ENCODE measurements at places on chromosomes 4 and X.

DNA sequence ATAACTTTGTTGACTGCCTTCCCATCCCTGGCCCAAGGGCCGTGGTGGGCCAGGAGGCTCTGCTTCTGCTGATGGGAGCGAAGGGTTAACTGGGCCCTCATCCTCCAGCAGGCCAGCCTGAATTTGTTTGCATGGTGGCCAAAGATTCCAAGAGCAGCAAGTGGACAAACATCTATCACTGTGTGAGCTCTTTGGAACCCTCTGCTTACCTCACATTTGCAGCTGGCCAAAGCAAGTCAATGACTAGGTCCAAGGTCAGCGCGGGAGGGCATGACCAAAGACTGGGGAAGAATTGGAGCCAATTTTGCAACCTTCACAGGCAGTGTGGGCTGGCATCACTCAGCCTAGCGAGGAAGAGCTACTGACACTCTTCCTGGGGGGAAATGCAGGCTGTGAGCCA lies 67.8 kb upstream of the ATP6AP2 start:
- no peak for DNase-seq

DNA sequence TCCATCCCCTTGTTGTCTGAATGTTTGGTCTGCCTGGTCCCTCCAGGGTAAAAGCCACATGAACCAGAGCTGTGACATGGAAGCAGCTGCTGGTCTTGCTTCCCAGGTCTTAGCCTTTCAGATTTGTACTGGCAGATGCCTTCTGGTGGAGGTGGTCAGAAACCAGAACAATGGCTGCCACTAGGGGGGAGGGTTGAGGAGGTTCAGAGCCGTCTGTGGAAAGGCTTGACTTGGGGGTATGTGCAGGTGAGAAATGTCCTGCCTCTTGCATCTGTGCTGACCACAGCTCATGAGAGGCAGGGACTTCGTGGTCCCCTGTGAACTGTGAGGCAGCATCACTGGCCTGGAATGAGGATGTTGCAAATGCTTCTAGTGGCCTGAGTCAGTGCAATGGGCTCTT lies 144.2 kb upstream of the WDR1 start:
- DNase-seq: no peak

GRCh38 chr4:28665306-28665705 lies 1804.7 kb downstream of the STIM2 start:
- no peak for DNase-seq

DNA sequence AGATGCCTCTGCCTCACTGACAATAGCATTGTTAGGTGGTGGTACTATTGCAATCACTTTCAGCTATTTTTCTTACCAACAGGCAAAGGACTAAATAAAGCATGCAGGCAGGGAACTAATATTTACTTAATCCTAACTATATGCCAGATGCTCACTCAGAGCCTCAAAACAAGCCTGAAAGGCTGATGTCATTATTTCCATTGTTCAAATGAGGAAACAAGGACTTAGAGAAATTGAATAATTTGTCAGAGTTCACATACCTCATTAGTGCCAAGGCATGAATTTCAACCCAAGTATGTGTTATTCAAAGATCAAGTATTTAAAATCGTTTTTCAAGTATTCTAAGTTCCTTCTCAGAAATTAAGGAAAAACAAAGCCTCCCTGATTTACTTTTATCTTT lies 374.9 kb upstream of the TECRL start:
- no peak for DNase-seq

DNA sequence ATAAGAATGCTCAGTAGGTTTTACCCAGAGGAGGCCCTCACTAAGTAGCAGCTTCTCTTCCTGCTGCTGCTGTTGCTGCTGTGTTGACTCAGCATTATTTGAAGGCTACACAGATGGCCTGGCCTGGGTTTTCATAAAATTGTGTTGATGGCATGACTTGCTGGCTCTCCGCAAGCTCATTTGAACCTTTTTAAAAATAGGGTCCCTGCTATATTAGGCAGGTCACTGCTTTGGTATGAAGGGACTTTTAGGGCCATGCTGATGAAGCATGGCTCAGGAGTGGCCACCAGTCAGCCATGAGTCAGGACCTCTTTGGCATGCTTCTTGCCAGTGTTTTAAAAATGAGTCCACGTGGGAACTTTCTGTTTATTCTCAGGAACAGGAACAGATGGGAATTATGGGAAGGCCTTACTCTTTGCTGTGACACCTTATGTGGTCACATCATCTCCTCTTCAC lies 128.7 kb downstream of the MID1IP1 start:
- no peak for DNase-seq

- DNase-seq: no peak
Measured at GRCh38 chr4:8559524-8560264, 20.5 kb upstream of the GPR78 start.

- no peak for DNase-seq
Measured at GRCh38 chr4:7933651-7934510, 5.8 kb downstream of the AFAP1 start.

DNA sequence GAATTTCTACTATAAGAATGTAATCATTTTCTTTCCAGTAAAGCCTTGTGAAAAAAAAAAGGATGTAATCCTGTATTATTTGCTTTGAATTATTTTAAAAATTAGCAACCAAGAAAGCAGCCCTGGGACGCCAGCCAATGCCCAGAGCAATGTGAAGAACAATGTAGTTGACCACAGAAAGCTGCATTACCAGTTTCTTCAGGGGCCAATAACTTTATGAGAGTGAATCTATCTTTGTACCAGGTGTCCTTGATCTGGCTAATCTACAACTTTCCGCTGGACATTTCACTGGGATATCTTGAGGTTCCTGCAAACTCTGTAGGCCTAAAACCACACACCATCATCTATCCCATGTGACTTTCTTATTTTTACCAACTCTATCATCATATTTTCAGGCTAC lies 7.6 kb upstream of the KLHL2 start:
- no peak for DNase-seq

DNA sequence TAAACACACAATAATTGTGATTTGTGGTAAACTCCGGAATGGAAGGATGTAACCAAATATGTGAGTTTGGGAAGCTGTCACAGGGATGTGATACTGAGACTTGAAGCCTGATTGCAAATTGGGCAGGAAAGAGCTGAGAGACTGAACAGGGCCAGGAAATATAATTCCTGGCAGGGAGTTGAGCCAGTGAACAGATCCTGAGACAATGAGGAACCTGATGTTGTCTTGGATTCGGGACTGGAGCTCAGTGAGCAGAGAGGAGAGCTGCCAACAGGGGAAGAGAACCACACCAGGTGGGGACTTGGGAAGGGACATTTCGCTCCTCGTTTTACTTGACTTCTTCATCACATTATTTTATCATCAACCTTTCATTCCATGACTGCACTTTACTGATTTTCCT lies 386.0 kb downstream of the TLL1 start:
- no peak for DNase-seq

GRCh38 chrX:129523079-129523911 lies at the start of gene SMARCA1:
Gene SMARCA1 (minus strand): TSS chrX:129523490. CDS start chrX:129523370, 120 bp downstream.
- DNase-seq: peak; percentile 27

- DNase-seq: no peak
Measured at GRCh38 chr4:29467044-29467717, 1253.0 kb upstream of the PCDH7 start.

- DNase-seq: peak; percentile 30
Measured at GRCh38 chr4:62709618-62710252, 1509.6 kb downstream of the ADGRL3 start.

GRCh38 chrX:43702079-43702524 lies 46.0 kb downstream of the MAOA start:
- DNase-seq: no peak

DNA sequence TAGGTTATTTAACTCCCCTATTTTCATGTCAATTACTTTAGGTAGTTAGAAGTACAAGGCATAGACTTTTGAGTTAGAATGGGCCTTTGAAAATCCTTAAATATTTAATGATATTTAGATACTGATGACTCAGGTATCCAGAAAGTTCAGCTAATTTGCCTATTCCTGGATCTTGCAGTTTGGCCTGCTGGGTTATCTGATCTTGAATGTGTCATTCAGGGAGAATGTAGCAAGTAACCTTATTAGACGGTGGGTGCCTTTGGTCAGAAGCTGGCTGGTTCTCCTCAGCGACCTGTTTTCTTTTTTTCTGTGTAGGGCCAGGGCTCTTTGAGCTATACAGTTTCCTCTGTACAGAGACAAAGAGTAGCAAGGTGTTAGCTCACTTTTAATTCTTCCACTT lies 42.0 kb downstream of the MTM1 start:
- DNase-seq: no peak

DNA sequence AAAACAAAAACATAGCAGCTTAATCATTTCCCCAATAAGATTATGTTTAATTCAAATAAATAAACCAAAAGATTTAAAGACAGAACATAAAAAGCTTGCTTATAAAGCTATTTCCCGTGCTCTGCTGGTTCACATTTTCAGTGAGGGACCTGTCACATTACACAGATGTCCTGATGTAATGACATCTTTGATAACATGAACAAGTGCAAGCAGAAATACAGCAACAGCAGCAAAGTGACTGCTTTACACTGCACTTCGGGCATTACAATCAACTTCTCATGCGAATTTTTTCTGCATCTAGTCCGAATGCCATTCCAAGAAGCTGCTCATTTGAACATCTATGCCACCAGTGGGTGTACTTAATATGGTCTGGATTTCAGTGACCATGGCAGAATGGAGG lies 940.3 kb upstream of the IGFBP7 start:
- no peak for DNase-seq

GRCh38 chr4:181528570-181529184 lies 714.5 kb upstream of the TENM3 start:
- peak; percentile 68 for DNase-seq

GRCh38 chr4:108322497-108322896 lies 153.8 kb upstream of the LEF1 start:
- DNase-seq: no peak

GRCh38 chr4:87257523-87257922 lies 37.1 kb upstream of the KLHL8 start:
- DNase-seq: no peak

All from NCI-H748 treated with DMSO at 0.1 percent for 48 hours (cell line).